ENCODE measurements at places on chromosomes 12 and 14.

DNA sequence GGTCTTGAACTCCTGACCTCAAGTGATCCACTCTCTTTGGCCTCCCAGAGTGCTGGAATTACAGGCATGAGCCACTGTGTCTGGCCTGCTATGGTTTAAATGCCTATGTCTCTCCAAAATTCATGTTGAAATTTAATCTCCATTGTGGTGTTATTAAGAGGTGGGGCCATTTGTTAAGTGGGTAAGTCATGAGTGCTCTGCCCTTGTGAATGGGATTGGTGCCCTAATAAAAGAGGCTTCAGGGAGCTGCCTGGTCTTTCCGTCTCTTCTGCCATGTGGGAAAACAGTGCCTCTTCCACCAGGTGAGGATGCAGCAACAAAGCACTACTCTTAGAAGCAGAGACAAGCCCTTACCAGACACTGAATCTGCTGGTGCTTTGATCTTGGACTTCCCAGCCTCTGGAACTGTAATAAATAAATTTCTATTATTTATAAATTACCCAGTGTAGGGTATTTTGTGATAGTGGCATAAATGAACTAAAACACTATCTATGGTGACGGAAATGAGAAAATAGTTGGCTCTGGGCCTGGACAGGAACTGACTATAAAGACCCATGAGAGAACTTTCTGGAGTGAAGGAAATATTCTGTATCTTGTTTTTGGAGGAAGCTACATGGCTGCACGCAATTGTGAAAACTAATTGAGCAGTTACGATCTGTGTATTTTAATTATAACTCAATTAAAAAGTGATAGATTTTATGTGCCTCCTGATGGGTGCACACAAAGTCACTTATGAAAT, 12.1 kb upstream of the ATP23 start:
- no peak for DNase-seq

DNA sequence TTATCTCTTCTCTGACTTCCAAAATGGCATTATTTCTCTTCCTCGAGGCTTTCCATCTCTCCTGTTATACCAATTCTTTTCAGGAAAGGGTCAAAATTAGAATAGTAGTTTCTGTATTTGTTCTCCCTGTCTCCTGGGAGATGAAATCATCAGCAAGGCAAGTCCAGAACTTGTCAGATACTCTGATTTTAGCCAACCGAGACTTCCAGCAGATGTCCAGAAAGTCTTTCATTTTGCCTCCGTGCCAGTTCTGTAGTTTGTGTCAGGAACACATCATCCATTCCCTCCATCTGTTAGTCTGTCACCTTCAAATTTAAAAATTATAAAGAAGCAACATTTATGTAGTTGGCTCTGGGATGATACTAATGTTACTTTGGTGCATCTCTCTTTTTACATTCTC, 275.7 kb downstream of the CCDC59 start:
- DNase-seq = no peak

- DNase-seq = no peak
Measured at GRCh38 chr14:42110167-42110566, 503.5 kb downstream of the LRFN5 start.

GRCh38 chr12:2891240-2892053, 756 bp downstream of the TULP3 start:
- peak; percentile 52 for DNase-seq

- no peak for DNase-seq
Measured at GRCh38 chr12:125487336-125487735, 422.1 kb downstream of the AACS start.

DNA sequence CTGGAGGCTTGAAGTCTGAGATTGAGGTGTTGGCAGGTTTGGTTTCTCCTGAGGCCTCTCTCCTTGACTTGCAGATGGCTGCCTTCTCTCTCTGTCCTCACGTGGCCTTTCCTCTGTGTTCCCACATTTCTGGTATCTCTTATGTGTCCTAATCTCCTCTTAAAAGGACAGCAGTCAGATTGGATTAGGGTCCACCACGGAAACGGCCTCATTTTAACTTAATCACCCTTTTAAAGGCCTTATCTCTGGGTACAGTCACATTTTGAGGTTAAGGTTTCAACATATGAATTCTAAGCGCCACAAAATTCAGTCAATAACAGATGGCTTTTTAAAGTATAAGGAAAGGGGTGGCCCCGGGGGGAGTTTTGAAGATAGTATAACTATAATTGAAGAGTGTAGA, 33.5 kb downstream of the UNC79 start:
- no peak for DNase-seq

GRCh38 chr14:52272375-52272774, 4.9 kb downstream of the PTGDR start:
- peak; percentile 73 for DNase-seq

DNA sequence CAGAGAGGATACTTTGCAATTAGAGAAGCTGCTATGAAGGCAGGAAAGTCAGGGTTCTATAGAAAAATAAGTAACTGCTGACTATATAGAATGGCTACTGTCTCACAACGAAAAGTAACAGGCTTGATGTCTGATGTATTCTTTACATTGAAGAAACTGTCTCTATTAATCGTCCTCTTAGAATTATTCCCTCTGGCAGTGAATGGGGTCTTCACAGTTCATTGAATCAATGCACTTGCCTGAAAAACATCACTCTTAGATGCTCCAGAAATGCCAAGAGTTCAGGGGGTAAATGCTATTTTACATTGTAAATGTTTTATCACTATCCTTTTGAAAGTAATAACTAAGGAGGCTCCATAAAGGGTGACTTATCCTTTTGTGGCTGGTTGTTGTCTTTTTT, 37.7 kb upstream of the CRACR2A start:
- no peak for DNase-seq

DNA sequence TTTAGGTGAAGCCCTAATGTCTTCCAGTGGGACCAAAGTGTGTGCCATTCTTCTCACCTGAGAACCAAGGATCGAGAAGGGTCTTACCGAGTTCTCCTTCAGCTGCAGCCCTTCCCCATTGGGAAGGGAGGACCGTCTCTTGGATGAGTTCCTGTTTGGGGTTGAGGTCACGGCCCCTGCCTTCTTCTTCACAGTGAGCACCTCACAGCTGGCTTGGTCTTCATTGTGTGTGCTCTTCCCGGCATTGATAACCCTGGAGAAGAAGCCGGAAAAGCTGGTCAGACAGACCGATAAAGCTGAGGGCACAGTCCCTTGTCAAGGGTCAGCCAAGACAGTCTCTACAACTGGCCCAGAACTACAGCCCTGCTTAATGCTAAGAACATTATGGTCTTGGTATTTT, 102.9 kb downstream of the PPM1H start:
- no peak for DNase-seq

DNA sequence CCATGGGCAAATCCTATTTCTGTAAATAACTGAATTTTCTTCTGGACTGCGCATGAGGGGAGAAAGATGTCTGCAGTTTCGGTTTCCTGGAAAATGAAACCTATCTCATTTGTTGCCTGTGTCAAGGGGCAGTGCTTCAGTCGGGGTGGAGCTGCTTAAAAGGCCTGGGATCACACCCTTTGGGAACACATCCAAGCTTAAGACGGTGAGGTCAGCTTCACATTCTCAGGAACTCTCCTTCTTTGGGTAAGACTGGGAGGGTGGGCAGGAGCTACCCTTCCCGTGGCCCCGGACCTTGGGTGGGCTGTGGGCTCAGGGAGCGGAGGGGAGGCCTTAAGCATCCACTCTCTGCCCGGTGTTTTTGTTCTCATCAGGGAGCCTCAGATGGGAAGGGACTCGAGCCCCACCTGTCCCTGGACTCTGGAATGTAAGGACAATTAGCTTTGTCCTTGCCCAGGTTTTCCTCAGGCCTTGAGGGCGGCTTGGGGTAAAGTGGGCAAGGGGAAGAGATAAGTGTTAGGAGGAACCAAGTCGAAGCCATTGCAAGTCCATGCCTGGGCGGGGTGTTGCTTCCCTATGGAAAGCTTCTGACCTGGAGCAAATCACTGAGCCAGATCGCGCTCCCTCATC, at the start of gene IFI27:
IFI27 (plus strand) TSS at position 185 of the 630 bp plus-strand sequence.
- DNase-seq = no peak

Data from natural killer cell (primary cell).